Fibroblast of gingiva (primary cell): ENCODE measurements at places on chromosomes 7 and 10.

GRCh38 chr7:74401137-74401859 is 52.4 kb upstream of the GTF2IRD1 start:
- DNase-seq: peak; percentile 31

DNA sequence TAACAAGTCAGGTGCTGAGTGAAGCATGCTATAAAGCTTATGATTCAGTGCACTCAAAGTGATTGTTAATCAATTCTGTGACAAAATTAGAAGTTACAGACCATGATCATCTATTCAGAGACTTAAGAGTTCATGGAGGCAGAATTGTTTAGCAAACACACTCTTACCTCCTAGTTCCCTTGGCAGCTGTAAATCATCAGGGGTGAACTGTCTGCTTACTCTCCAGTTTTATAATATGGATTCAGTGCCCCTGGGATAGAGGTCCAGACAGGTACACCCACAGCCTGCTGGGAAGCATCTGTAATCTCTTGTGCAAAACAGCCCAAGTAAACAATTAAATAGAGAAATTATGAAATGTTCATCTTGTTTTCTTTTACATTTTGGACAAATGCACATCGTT is 835.0 kb upstream of the COBL start:
- DNase-seq: no peak

- DNase-seq: no peak
These were observed 217.8 kb upstream of the FRMD4A start for GRCh38 chr10:14548474-14548873.

DNA sequence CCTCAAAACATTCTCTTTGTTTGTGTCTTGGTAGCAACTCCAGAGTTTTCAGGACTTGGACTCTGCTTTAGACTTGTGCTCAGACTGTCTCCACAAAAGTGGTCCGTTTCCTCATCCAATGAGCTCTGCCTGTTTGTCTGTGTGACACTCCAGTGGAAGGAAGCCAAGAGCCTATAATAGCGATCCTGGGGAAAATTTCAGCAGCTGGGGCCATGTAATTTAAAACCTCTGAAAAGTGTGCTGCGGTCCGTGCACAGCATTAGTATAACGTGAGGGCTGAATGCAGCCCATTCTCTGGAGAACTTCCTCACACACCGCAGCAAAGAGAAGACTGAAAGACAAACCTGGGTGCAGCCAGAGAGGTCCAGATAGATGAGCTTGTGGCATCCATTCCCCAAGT is at the start of gene LRRC17:
Gene LRRC17, plus strand, starts transcription at position 259 of the 400 bp plus-strand sequence. CDS start 20,914 bp downstream, outside the sequence.
- peak; percentile 69 for DNase-seq

DNA sequence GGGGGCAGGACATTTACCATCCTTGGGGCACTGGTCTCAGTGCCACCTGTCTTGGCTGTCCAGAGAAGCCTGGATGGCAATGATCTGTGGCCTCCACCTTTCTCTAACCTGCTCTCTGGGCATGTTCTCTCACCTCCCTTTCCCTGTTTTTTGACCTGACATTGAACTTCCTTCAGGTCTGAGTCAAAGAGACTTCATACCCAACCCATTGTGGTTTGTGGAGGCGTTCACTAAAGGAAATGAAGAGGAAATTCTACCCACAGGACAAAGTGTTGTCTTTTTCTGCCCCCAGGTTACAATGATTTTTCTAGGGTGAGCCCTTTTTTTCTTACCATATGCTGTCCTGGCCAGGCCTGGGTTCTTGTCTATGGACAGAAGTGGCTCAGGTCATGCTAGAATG is 76.6 kb downstream of the CYP26A1 start:
- no peak for DNase-seq

DNA sequence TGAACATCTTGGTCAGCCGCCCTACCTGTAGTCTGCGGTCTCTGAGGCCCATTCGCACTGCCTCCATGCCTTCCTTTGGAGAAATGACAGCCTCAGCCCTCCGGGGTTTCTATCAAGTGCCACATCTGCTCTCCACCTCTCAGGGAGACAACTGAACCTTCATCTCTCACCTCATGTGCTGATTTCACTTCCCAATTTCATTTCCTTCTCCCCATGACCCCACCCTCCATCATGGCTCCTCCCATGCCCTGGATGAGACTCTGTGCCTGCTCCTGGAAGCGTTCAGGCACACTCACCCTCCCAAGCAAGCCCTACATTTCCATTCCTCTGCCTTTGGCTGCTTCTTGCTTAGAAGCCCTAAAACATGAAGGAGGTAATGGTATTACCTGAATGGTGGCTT is 7.8 kb upstream of the SCD start:
- DNase-seq: no peak

DNA sequence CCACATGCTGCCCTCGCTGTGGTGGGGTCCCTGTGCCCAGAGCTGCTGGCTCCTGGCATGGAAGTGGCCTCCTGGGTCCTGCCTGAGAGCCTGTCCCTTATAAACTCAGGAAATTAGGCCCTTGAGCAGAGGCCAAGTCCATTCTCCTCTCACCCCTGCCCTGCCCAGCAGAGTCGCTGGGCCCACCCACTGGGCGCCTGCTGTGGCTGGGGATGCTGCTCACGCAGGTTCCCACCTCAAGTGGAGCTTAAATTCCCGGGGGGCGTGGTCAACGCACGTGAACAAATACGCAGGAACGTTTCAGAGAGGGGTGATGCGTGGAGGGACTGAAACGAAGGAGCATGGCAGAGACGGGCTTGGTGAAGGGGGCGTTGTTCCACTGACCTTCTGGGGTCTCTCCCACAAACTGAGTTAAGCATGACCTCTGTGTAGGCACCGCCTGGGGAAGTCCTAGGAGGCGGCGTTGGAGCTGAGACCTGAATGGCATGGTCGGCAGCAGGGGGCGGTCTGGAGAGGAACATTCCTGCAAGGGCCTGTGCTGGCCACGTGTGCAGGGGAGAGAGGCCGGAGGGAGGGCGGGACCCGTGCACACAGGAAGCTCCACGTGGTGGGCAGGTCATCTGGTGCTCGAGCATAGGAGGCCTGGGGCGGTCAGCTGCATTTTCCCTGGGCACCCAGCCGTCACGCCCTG is 27.9 kb downstream of the FAM20C start:
- DNase-seq: no peak

DNA sequence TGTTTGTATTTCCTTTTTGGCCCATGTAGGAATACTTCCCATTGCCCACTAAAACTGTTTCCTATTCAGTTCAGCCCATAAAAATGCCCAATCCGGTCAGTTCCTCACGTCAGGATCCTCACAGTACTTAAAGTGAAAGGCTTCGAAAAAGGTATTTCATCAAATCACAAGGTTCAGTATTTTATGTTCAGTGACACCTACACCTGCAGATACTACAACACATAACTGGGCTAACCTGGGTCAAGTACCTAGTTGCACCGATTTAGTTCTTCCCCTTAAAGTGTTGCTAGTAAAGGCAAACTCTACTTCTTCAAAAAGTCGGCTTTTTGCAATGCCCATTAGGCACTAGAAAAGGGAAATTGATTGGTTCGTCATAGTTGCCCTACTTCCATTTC is 1.1 kb downstream of the SNX13 start:
- DNase-seq: peak; percentile 21

DNA sequence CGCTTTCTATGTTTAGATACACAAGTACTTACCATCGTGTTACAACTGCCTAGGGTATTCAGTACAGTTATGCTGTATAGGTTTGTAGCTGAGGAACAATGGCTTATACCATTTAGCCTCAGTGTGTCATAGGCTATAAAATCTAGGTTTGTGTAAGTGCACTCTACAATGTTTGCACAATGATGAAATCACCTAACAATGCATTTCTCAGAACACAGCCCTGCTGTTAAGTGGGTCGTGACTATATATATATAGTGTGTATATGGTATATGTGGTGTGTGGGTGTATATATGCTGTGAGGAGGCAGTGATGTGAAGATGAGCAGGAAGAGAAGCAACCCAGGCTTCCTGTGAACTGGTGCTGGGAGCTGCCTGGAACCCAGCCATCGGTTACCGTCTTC is 65.6 kb upstream of the MKI67 start:
- DNase-seq: no peak

DNA sequence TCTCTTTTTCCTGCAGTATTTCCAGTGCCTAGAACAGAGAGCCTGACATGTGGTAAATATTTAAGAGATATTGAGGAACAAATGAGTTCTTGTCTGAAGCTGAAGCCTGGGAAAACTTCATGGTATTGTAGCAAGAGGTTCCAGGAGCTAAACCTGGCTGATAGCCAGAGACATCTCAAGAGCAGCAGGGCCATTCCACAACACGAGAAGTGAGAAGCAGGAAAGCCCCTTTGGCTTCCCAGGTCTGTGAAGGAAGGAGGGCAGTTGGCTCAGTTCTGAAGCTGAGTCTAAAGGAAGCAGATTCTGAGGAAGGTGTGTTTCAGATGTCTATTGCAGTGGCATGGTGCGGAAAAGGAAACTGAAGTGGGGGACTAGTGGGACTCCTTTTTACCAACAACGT is 63.8 kb upstream of the FAM204A start:
- no peak for DNase-seq

DNA sequence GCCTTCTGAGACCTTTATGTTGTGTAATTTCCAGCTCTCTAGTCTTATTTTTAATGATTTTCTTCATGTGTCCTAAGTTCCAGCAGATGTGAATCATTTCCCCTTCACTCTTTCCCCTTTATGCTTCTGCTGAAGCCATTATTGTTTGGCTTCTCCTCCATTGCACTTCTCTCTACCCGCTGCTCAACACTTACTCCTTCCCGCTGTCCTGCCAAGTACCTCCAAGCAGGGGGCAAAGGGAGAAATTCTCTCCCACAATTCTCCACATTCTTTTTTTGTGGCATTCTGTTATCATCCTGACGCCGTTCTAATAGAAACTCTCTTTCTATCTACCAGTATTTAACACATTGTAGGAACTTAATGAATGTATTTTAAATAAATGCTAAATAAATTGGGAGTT is 388.9 kb upstream of the TPK1 start:
- no peak for DNase-seq

DNA sequence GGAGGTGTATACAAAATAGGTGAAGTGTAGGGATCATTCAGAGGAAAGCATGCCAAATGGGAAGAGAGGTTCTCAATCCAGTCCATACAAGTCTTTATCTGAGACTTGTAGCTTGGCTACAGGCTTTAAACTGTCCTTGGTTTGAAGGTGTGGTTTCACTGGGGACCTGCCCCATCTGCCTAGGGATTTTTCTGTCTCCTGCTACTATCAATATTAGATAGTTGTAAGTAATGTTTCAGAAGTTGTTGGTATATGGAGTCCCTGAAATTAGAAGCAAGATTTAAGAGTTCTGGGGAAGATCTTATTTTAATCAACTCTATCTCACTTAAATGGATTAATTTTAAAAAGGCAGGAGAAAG is 100.9 kb downstream of the ANKRD7 start:
- no peak for DNase-seq

DNA sequence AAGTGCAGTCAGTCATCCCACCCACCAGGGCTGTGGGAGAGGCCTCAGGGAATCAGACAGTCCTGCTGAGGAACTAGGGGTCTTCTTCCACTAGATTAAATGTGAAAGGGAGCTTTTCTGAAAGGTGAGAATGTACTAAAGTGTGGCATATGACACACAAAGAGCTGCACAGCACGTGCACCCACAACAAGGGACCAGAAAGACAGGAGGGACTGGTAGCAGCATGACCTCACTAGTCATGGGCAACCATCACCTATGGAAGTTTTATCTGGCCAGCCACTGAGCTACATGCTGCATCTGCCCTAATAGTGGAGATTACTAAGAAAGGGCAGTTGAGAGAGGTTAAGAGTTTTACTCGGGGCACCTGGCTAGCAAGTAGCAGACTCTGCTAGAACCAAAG is 204.4 kb upstream of the AOAH start:
- DNase-seq: no peak

DNA sequence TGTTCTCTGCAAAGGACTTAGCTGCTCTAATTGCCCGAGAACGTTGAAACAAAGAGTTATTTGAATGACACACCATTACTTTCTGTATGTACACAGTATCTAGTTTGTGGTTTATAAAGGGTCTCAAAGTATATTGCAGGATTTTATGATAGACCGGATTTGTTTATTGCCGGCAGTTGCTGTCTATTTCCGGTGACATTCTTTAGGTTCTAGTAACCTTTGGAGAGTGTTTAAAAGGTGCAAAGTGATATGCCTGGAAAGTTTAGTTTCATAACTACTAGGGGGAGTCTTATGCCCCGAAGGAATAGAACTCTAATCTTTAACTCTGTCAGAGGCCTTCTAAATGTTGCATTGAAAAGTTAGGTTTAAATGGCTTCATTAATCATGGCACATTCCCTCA is 63.8 kb downstream of the PAPSS2 start:
- DNase-seq: no peak

DNA sequence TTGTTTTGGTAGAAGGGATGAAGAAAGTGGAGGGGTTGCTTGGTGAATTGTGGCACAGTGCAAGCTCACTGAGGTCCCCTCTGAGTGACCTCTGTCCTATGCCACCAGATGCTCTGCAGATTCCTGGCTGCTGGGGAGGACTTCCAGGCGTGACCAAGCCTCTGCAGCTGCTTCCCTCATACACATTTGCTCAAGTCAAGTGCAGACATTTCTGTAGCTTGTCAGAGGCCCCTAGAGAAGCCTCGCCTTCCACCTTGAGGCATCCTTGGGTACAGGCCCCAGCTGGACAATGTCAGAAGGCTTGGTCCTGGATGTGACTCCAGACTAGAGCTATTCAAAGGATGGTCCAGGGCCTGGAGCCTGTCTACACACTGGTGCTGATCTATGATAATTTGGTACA is 464.2 kb downstream of the PLXNA4 start:
- DNase-seq: no peak

DNA sequence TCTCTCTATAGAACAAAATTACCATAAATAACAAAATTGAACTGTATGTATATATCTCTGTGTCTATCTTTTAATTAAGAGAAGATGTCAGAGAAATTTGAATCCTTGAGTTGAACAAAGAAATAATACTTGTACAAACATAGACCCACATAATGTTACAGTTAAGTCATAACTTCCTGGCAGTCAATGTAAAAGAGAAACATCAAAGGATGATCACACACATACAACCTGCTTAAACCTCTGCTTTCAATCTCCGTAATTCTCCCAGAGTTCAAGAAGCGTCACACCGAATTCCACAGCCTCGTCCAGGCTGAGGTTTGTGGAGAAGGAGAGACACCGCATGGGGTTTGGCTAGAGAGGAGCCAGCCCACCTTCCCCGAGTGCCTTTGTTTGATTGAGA is 40.1 kb upstream of the LRRC4 start:
- DNase-seq: no peak

GRCh38 chr10:1499359-1499957 is 237.9 kb downstream of the ADARB2 start:
- DNase-seq: no peak

DNA sequence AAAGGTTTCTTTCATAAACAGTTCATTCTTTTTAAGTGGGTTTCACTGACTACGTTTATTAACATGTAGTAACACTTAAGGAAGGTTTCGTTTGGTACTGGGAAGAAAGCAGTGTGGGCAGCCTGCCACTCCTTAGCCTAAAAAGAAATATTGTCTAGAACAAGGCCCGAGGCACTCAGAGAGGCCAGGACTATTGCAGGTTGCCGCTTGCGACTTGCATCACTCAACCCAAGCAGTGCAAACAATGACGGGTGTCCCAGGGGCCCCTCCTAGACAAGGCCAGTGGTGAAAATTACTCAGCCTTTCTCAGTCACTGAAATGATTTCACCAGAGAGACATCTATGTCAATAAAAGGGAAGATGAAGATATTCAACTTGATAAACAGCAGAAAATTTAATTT is 243.9 kb downstream of the SNX13 start:
- DNase-seq: peak; percentile 92

- DNase-seq: no peak
These were observed 619.6 kb downstream of the ARL4A start for GRCh38 chr7:13307040-13307439.
